ENCODE measurements at places on chromosomes 6 and 20.

GRCh38 chr20:49794336-49795134 is 18.1 kb upstream of the SLC9A8 start:
- no peak for DNase-seq

DNA sequence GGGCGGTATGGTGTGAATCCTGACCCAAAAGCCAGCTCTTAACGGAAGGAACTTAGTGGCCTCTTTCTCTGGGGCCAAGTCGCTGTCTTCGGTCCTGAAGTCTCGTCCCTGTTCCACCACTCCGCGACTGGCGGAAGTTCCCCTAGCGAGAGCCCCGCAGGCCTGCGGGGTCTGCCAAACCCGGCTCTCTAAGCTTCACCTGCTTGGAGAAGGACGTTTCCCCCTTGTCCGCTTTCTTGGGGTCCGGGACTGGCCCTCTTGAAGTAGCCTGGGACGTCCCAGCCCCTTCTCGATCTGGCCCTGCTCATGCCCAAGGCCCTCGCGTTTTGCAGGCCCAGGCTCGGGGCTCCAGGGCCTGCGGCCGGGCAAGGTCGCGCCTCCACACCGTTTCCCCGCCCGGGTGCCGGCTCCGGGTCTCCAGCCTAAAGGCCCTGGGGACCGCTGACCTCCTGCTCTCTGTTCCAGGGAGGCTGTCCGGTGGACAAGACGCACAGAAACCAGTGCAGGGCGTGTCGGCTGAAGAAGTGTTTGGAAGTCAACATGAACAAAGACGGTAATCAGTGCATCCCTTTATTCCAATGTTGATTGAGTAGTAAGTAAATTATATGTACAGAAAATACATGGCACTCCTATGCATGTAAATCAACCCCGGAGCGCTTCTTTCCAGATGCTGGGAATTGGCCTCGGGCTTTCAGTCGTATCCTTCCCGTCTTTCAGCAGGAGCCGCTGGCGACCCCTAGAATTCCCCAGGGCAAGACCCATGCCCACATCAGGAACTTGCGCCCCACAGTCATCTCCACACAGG is 8.8 kb downstream of the NR2E1 start:
- DNase-seq: no peak

- DNase-seq: no peak
Measured at GRCh38 chr6:64777941-64778785, 928.9 kb downstream of the EYS start.

DNA sequence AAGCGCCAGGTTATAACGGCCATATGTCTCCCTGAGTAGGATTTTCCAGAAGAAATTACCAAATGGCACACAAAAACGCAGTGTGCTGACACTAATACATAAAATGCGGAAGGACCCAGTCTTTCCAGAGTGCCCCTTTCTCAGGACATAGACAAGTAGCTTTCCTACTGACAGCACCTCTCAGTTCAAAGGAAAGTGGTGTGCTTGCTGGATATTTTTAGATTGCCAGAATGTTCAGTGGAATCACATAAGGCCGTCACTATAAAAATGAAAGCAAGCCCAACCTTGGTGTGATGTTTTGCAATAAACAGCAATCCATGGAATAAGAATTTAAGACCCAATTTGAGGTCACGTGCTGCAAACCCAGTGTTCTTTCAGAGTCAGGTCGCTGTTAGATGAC is 135.5 kb upstream of the AGPAT4 start:
- DNase-seq: no peak

GRCh38 chr6:47144306-47144705 is 102.2 kb upstream of the ADGRF1 start:
- DNase-seq: no peak

DNA sequence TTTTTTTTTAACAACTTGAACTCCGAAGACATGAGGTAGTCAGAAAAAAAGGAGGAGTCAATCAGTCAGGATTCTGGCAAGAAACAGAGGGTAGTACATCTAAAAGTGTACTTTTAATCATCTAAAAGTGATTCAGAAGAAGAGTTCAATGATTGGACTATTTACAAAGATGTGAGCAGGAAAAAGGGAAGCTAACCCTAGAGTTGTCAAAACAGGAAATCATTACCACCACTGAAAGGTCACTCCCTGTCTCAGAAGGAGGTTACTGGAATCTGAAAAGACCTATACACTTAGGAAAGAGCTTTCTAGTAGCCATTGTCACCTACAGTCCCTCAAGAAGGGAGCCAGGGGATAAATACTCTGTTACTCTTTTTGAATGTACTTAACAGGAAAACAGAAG is 16.7 kb upstream of the LMBRD1 start:
- no peak for DNase-seq

DNA sequence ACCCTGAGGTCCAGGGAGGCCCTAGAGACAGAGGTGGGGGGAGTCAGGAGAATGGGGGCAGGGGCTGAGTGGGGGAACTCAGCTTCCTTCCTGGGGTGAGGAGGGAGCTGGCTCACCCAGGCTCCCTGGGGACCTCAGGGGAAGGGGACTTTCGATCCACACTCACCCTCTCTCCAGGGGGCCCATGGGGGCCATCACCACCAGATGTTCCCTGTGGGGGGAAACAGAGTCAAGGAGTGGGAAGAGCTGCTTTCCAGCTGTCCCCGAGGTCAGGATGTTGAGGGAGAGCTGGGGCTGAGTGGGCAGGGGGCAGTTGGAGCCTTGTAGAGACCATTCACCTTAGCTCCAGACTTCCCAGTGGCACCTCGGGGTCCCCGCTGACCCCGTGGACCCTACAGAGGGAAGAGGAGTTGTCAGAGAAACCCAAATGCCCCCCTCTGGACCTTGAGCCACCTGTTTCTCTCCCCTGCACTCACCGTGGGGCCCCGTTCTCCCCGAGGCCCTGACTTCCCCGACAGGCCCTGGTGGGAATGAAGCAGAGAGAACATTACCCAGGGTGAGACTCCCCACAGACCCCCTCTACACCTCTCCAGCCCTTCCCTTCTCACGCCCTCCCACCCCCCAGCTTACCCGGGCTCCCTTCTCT is 18.6 kb downstream of the COL11A2 start:
- DNase-seq: no peak
